NCI-H2081 treated with DMSO at 0.1 percent for 48 hours (cell line): ENCODE measurements at places on chromosomes 16 and 17.

GRCh38 chr16:60304720-60305119, 1570.6 kb upstream of the GOT2 start:
- DNase-seq = no peak

- DNase-seq = peak; percentile 53
These were observed 51.0 kb upstream of the TOX3 start for GRCh38 chr16:52597772-52598483.

GRCh38 chr16:20905576-20905975, 5.0 kb downstream of the LYRM1 start:
- no peak for DNase-seq

DNA sequence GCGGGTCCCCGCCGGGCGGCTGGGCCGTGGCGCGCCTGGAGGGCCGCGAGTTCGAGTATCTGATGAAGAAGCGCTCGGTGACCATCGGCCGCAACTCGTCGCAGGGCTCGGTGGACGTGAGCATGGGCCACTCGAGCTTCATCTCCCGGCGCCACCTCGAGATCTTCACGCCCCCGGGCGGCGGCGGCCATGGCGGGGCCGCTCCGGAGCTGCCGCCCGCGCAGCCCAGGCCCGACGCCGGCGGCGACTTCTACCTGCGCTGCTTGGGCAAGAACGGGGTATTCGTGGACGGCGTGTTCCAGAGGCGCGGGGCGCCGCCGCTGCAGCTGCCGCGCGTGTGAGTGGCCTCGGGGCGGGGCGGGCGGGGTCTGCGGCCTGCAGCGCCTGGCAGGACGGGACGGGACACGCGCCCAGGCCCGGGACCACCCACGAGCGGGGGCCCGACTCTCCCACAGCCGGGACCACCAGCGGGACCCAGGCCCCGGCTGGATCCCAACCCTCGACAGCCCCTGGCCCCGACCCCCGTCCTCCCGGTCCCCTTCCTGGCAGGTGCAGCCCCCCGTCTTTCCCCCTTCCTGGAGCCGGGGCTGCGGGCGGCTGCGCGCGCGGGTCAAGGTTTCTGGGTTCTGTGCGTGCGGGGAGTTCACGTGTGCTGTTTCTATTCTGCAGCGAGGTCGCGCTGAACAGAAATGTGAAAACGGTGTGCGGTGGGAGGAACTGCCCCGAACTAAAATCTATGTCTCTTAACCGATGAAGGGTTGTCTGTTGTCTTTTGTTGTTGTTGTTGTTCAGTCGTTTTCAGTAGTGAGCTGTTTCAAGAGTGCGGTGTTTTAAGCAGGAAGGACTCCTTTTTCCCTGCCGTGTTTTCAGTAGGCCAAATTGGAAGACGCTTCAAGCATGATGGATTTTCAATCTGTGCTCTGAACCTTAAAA, 705 bp downstream of the FOXK2 start:
- DNase-seq = no peak

DNA sequence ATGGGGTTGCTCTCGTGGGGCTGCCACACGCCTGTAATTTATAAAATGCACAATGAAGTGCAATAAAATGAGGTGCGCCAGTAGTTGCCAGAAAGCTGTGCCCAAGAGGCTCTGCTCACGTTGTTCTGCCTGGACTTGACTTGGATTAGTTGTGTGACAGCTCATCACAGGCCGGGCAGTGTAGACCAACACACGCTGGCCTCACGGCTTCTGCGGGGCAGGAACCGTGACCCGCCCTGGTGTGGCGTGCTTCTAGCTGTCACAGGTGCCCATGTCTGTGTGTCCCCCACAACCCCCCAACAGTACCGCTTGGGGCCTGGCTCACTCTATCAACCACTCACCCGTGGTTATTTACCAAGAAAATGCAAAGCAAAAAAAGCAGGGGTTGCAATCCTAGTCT, 112.2 kb upstream of the ZNF750 start:
- no peak for DNase-seq

GRCh38 chr17:65278820-65279184, 141.6 kb downstream of the RGS9 start:
- no peak for DNase-seq

- DNase-seq = no peak
These were observed 14.2 kb upstream of the C17orf78 start for GRCh38 chr17:37361543-37361942.

DNA sequence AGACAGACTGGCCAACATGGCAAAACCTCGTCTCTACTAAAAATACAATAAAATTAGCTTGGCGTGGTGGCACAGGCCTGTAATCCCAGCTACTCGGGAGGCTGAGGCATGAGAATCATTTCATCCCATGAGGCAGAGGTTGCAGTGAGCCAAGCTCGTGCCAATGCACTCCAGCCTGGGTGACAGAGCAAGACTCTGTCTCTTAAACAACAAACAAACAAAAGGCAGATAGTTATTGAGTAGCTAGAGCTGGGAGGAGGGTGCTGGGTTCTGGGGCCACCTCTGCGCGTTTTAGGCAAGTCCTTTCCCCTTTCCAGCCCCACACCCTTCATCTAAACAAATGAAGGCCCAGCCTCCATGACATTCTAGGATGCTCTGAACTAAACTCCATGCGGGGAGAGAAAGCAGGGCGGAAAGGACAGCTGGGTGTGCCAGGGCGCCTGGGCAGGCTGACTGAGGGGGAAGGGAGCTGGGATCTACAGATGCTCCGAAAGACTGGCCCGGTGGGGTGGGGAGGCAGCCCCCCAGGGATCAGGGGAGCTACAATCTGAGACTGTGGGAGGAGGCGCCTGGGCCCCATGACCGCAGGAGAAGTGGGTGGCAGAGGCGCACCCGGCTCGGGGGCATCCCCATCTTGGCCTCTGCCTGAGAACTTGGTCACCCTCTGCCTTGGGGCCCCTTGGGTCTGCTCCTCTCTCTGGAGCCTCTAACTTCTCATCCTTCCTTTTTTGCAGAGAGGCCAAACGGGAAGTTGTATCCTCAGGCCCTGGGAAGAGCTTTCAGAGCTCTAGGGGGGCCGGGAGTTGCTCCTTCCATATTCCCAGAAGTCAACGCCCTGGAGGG, 910 bp downstream of the ITGAL start:
- DNase-seq = no peak

DNA sequence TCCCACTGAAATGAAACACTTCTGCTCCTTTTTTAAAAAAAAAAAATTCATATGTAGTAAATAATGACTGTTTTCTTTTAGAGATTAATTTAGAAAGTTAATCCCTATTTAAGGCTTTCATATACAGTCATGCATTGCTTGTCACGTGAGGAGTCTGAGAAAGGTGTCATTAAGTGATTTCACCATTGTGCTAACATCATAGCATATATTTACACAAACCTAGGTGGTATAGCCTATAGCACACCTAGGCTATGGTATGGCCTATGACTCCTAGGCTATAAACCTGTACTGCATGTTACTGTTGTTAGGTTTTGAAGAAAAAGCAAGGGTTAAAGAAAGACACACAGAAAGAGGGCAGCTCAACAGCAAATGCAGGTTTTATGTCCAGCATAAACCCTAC, 13.7 kb downstream of the PPY start:
- DNase-seq = no peak

DNA sequence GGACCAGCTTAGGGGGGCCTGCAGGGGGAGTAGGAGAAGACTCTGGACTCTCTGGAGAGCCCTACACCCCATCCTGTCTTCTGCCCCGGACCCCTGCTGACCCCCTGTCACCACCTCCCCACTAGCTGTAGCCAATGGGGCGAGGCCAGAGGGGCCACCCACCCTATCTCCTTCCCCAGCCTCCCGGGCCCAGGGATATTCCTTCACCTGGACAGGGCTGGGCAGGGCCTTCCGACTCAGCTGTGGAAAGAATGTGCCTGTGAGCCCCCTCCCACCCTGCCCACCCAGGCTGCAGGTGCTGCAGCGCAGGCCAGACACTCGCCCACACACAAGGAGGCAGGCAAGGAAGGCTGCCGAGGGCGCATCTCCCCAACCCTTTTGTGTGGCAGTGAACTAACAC, 23.0 kb downstream of the TSPOAP1 start:
- DNase-seq = no peak

DNA sequence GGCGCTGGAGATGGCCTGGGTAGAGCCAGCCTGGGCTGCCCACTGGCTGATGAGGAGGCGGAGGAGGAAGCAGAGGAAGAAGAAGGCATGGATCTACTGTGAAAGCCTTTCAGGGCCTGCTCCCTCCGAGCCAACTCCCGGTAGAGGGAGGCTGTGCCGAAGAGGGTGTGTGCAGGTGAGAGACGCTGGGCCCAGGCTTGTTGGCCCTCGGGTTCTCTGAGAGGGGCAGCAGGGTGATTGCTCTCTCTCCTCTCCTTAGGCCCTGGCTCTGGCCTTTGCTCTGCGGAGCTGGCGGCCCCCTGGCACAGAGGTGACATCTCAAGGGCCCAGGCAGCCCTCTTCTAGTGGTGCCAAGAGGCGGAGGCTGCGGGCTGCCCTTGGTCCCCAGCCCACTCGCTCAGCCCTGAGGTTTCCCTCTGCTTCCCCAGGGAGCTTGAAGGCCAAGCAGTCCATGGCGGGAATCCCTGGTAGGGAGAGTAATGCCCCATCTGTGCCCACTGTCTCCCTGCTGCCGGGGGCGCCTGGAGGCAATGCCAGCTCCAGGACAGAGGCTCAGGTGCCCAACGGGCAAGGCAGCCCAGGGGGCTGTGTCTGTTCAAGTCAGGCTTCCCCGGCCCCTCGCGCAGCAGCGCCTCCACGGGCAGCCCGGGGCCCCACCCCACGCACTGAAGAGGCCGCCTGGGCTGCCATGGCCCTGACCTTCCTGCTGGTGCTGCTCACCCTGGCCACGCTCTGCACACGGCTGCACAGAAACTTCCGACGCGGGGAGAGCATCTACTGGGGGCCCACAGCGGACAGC, 3.6 kb downstream of the TP53I13 start:
- no peak for DNase-seq

DNA sequence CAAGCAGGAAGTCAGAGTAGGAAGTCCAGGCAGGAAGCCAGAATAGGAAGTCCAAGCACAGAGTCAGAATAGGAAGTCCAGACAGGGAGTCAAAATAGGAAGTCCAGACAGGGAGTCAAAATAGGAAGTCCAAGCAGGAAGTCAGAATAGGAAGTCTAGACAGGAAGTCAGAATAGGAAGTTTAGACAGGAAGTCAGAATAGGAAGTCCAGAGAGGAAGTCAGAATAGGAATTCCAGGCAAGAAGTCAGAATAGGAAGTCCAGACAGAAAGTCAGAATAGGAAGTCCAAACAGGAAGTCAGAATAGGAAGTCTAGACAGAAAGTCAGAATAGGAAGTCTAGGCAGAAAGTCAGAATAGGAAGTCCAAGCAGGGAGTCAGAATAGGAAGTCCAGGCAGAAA, 105.3 kb upstream of the C16orf82 start:
- DNase-seq = no peak

GRCh38 chr17:40095944-40096791, 4.2 kb downstream of the NR1D1 start:
- DNase-seq = no peak

GRCh38 chr17:67441052-67441895, 64.2 kb downstream of the PITPNC1 start:
- no peak for DNase-seq

GRCh38 chr16:80552277-80552676, 11.5 kb downstream of the DYNLRB2 start:
- no peak for DNase-seq

DNA sequence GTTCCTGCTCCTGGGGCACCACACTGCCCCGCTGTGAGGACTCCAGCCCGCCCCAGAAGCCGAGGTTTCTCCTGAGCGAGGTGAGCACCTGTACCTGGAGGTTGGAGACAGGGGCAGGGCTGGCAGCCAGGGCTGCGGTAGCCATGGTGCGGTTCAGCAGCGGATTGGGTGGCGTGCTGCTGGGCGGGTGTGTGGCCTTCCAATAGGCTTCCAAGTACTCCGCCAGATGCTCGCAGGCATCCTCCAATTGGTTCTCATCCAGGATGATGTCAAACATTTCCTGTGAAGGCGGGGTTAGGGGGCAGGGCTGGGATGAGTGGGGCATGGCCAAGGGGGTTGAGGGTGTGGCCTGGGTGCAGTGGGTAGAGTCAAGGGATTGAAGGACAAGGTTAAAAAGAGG, 11.3 kb upstream of the ARL5C start:
- no peak for DNase-seq

GRCh38 chr16:67413978-67414911, 2.0 kb downstream of the ZDHHC1 start:
- no peak for DNase-seq

- no peak for DNase-seq
These were observed at the start of gene SLC13A2 for GRCh38 chr17:28473542-28473941. Gene SLC13A2 (plus strand): TSS chr17:28473644. CDS start chr17:28473713, 69 bp downstream.

DNA sequence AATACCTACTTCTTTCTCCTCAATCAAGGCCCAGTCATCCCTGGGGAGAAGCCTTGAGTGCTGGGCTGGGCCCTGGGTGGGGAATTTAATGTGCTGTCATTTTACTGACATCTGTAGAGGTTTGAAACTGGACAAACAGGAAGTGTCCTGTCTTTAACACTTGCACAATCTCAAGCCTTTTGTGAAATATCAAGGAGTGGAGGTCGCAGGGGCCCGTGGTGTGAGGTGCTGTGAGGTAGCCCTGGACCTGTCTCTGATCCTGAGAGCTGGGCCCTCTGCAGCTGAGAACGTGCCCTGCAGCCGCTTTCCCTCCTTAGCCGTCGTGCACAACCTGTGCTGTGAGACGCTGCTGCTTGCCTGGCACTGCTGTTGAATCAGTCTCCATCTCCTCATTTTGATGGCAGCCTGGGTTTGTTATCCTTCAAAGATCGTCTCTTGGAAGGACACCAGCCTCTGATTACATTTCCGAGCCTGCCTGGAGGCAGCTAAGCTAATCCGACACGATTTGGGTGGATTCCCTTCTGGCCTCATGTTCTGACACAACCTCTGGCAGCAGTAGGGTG, 29.9 kb downstream of the SMARCE1 start:
- DNase-seq = no peak

DNA sequence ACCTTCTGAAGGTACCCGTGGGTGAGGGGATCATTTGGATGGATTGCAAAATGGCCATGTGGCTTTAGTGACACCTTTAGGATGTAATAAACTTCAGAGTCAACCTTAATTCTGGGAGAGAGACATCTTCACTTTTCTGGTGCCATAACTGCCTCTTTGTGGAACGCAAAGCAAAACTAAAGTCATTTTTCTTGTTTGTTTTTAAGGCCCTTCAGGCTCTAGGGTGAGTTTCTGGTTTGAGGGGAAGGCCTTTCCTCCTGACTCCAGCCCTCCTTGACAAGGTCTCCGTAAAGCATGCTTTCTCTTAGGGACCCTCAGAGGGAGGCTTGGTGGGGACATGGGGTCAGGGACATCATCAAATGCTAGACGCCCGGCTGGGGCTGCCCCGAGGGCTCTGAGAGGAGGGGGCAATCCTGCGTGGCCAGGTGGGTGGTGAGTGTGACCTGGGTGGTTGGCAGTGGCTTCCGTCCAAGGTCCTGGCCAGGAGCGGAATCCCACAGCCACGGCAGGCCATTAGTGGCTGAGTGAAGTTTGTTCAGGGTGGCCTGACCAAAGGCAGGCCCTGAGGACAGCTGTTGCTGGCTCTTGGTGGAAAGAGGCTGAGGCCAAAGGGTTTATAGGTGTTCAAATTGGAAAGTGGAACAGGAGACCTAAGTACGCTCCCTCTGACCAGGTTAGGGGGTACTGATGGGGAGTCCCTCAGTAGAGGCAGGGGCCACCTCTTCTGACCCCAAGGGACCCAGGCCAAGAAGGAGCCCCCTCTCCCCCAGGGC, 112.2 kb downstream of the METRNL start:
- no peak for DNase-seq
